ENCODE measurements at places on chromosomes 7 and 10.

DNA sequence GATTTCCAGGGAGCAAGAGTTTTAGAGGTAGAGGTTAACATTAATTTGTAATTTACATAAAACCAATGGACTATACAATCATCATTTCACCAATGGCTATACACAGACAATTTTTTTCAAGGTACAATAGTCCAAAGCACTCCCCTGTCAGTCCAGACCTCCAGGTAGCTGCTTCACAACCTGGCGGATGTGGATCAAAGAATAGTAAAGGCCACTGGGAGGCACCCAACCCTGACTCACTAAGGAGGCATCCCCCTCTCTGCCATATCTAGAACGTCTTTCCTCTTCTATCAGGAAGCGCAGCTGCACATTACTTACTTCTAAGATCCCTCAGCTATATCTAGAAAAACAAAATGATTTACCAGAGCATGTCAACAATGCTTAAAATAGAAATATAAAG lies 217.7 kb upstream of the AOAH start:
- no peak for DNase-seq

DNA sequence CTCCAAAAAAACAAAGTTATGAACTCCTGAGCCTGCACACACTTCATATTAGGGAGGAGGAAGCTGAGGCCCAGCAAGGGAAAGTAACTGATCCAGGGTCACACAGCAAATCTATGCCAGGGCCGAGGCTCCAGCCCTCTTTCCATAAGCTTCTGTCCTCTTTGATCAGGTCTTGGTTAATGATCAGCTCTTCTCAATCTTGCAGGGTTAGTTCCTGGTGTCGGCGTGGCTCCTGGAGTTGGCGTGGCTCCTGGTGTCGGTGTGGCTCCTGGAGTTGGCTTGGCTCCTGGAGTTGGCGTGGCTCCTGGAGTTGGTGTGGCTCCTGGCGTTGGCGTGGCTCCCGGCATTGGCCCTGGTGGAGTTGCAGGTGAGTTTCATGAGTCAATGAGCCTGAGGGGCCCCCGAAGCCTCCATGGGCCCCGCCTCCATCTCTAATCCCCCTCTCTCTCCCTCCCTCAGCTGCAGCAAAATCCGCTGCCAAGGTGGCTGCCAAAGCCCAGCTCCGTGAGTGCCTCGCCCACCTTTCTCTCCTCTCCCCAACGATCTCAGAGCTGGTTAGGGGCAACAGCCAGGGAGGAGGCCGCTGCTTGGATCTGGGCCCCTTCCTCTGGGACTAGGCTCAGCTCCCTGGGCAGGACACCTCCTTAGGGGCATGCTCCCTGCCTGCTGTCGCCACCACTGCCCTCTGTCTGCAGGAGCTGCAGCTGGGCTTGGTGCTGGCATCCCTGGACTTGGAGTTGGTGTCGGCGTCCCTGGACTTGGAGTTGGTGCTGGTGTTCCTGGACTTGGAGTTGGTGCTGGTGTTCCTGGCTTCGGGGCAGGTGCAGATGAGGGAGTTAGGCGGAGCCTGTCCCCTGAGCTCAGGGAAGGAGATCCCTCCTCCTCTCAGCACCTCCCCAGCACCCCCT lies 23.7 kb upstream of the LIMK1 start:
- no peak for DNase-seq

- DNase-seq: no peak
These were observed 26.8 kb upstream of the CACUL1 start for GRCh38 chr10:118781541-118781940.

- no peak for DNase-seq
These were observed 158.5 kb downstream of the LHFPL3 start for GRCh38 chr7:104486931-104487330.

DNA sequence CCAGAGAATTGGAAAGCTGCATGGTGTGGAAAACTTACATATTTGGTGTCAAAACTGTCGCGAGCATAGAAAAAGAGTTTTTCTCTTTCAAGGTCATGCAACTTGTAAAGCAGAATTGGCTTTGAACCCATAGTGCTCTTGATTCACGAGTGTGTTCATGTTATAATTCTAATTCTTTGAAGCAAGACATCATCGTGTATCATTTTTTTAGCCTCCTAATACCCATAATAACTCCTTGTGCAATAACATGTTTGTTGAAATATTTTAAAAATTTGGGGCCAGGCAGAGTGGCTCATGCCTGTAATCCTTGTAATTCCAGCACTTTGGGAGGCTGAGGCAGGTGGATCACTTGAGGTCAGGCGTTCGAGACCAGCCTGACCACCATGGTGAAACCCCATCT lies 4.2 kb downstream of the CCL24 start:
- no peak for DNase-seq

DNA sequence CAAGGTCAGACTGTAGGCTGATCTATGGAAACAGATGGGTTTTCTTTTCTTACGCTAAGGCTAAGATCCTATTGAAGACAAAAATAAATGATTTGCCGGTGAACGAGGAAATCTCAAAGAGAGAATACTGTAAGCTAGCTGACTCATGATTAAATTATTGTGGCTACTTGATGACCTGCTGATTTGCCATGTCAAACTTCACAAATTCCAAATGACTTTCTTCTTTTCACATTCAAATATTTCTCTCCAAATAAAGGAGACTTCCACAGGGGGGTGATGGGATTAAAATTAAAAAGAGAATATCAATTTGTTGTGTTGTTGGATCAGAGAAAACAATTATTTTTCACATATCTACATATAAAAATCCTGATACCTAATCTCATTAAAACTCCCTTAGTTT lies 860.6 kb upstream of the ZWINT start:
- DNase-seq: no peak

DNA sequence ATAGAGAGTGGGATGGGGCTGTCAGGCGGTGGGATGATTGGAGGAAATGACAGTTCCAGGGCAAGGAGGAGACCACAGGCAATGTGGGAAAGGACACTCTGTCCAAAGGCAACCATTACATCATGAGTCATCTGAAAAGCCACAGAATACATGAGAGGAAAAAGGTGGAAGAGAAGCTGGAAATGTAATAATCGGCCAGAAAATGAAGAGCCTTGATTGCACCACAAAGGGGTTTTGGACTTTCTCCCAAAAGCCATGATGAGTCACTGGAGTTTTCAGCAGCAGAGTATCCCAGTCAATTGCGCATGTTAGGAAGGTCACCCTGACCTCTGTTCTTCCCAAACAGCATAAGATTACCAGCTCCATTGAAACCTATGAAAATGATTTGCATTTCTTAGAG lies 222.0 kb downstream of the LHFPL3 start:
- no peak for DNase-seq

GRCh38 chr10:35505241-35505873 lies 99.8 kb upstream of the GJD4 start:
- DNase-seq: no peak

- no peak for DNase-seq
These were observed 127.2 kb downstream of the CELF2 start for GRCh38 chr10:11144626-11145494.

GRCh38 chr7:148699782-148700629 lies 1.3 kb downstream of the CUL1 start:
- peak; percentile 83 for DNase-seq

- no peak for DNase-seq
These were observed 55.7 kb downstream of the JAKMIP3 start for GRCh38 chr10:132121511-132121830.

- DNase-seq: no peak
These were observed 165.6 kb downstream of the AVL9 start for GRCh38 chr7:32660936-32661335.

DNA sequence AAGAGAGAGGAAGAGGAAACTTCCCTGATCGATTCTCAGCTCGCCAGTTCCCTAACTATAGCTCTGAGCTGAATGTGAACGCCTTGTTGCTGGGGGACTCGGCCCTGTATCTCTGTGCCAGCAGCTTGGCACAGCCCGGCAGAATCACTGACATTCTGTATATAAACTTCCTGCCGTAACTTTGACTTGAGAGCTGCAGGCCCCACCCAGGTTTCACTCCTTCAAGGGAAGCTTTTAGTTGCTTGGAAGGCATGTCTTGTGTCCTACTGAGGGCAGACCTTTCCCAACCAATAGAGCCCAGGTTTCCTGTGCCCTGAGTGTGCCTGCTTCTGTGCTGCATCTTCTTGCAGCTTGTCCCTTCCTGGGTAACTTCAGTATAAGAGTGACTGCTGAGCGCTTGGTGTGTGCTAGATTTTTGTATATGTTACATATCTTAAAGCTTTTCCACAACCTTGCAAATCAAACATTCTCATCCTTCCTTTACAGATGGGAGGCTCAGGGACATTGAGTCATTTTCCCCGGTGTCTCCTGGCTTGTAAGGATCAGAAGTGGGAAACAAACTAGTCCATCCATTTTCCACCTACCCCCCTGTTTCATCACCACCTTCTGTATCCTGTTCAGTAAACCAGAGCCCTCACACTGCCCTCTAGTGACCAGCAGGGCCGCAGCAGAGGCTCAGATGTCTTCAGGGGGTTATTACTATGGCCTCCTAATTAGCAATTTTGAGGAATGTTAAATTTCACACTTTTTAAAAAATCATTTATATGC lies 225.2 kb upstream of the PRSS58 start:
- peak; percentile 45 for DNase-seq

DNA sequence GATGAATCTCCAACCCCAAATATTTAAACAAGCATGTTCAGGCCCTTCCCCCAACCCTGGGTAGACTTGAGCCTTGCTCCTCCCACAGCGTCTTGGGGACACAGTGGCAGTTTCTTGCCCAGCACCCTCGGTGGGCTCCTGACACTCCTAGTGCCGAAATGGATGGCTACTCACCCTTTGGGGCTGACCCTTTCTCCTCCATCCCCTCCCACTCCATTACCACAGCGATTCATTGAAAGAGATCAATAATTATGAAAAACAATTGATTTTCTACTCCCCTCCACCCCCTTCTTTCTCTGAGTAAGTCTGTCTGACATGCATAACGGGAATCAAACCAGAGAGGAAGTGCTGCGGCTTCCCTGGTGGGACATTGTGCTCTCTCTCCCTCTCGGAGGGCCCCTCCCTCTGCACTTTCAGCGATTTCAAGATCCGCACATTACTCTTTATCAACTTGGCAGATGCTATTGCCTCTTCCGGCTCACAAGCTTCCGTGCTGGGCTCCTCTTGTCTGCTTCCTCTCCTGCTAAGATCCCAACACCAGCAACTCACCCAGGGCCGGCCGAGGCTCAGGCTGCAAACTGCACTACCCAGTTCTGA lies 79.0 kb upstream of the PLXNA4 start:
- DNase-seq: peak; percentile 64

- DNase-seq: no peak
These were observed 973.7 kb downstream of the GATA3 start for GRCh38 chr10:9028231-9028630.

GRCh38 chr10:61763778-61764177 lies 101.0 kb downstream of the CABCOCO1 start:
- no peak for DNase-seq

- no peak for DNase-seq
These were observed 12.0 kb downstream of the UCMA start for GRCh38 chr10:13222151-13222550.

DNA sequence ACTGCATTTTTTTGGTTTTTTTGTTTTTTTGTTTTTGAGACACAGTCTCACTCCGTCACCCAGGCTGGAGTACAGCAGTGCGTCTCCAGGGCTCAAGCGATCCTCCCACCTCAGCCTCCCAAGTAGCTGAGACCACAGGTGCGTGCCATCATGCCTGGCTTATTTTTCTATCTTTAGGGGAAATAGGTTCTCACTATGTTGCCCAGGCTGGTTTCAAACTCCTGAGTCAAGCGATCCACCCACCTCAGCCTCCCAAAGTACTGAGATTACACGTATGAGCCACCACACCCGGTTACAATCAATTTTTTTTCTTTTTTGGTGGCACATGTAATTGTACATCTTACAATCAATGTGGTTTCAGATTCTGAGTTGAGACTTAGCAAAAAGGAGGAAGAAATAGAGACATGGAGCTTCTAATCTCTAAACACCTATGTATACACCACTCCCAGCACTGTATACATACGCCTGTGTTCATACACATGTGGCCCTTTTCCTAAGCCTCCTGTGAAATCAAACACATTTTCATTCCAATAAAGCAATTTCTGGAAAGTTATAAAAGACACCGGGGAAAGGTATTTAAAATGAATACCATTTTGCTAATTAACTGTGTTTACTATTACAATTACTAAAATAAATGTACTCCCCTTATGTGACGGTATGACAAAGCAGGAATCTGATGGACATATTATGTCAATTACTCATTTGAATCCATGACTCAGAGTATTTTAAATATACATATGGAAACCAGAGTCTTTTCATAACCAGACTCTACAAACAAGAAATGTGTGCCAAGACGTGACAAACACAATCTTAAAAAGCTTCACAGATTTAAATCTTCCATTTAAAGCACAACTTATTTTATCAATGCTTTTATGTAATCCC lies 40.9 kb downstream of the SMURF1 start:
- DNase-seq: no peak

GRCh38 chr10:84945791-84946190 lies 617.4 kb downstream of the CCSER2 start:
- no peak for DNase-seq

- no peak for DNase-seq
These were observed 30.2 kb upstream of the NUB1 start for GRCh38 chr7:151311294-151311864.

GRCh38 chr7:155064186-155064585 lies 5.9 kb upstream of the HTR5A start:
- no peak for DNase-seq

DNA sequence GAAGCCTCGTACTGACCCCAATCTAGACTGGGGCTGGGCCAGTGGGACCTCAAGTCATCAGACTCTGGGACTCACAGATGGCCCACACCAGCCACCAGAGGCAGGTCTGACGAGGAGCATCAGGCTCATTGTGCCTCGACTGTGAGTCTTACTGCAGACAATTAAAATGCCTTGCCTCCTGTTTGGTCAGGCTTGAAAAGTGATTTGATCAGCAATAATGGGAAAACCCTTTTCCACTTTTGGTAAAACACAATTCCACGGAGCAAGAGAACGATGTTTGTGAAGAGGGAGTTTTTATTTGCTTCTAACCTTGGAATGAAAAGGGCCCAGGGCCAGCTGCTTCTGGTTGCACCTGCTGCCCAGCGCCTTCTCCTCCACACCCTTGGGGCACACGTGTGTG lies 43.9 kb downstream of the C10orf143 start:
- no peak for DNase-seq

- no peak for DNase-seq
These were observed 14.1 kb downstream of the STAG3 start for GRCh38 chr7:100191775-100192174.

DNA sequence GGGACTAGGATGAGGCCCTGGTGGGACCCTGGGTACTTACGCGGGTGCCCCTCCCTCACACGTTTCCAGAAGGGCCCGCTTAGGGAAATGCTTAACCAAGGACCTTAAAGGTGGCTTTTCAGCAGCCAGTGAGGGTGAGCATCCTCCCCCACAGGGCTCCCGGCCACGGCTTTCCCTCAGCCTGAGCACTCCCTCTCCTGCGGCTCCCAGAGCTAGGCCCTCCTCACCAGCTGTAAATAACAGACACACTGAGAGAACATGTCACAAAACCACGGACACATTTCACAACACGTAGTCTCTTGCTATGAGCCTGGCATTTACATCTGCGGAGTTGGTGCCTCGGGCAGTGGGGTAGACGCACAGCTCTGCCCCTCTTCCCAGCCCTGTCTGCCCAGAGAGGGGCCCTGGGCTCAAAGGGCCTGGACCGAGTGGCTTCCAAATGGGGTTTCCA lies 25.2 kb downstream of the GRID1 start:
- no peak for DNase-seq
